ENCODE measurements at places on chromosomes 1 and 21.

DNA sequence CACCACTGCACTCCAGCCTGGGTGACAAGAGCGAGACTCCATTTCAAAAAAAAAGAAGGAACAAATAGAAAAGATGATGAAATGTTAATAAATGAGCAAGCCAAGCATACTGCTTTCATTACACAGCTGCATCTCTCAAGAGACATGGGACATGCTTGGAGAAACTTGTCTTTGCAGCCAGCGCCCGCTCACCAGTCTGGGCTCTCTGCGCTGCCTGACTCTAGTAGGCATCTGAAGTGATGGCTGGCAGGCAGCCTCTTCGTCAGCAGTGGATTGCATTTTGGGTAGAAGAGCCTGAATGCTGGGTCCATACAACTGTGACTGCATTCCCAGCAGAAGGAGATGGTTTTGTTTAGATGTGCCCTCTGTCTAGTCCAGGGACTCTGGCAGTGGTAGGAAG, 48.0 kb downstream of the IL6R start:
- no peak for DNase-seq

DNA sequence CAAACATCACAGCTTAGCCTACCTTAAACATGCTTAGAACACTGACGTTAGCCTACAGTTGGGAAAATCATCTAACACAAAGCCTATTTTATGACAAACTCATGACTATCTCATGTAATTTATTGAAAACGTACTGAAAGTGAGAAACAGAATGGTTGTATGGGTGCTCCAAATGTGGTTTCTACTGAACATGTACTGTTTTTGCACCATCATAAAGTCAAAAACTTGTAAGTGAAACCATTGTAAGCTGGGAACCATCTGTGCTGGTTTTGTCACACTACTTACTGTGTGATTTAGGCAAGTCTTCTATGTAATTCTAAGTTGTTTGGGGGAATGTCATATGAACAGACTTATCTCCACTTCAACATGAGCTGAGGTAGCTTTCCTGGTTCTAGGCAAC, 55.5 kb downstream of the TOR1AIP2 start:
- no peak for DNase-seq

GRCh38 chr21:21200939-21201615, 202.9 kb downstream of the NCAM2 start:
- DNase-seq = no peak

DNA sequence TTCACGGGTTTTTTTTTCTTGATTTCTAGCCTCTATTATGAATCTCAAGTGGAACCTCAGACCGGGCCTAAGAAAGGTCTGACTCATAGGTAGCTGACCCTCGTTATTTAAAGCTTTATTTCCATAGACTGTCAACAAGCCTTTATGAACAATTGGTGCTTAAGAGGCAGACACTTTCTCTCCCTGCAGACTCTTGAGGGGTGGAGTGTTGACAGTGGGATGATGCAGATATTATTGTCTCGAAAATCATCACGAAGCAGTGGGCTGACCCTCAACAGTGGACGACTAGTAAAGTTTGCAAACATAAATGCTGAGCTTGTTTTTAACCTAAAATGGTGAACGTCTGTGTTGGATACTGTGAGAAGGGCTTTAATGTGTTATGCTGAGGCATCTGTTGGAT, 1.8 kb downstream of the SFT2D2 start:
- DNase-seq = no peak

GRCh38 chr1:37513795-37514349, 694 bp downstream of the MEAF6 start:
- peak; percentile 8 for DNase-seq

DNA sequence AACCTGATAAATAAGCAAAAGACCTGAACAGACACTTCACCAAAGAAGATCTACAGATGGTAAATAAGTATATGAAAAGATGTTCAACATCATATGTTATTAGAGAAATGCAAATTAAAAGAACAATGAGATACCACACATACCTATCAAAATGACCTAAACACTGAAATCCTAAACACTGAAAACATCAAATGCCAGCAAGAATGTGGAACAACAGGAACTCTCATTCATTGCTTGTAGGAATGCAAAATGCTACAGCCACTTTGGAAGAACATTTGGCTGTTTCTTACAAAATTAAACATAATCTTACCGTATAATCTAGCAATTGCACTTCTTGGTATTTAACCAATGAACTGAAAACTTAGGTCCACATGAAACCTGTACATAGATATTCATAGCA, 14.9 kb upstream of the PIGK start:
- no peak for DNase-seq

GRCh38 chr1:151853411-151853943, at the start of gene THEM5:
TSS of gene THEM5 (minus strand) at chr1:151853712. CDS start at chr1:151853565, 147 bp downstream.
- DNase-seq = no peak

DNA sequence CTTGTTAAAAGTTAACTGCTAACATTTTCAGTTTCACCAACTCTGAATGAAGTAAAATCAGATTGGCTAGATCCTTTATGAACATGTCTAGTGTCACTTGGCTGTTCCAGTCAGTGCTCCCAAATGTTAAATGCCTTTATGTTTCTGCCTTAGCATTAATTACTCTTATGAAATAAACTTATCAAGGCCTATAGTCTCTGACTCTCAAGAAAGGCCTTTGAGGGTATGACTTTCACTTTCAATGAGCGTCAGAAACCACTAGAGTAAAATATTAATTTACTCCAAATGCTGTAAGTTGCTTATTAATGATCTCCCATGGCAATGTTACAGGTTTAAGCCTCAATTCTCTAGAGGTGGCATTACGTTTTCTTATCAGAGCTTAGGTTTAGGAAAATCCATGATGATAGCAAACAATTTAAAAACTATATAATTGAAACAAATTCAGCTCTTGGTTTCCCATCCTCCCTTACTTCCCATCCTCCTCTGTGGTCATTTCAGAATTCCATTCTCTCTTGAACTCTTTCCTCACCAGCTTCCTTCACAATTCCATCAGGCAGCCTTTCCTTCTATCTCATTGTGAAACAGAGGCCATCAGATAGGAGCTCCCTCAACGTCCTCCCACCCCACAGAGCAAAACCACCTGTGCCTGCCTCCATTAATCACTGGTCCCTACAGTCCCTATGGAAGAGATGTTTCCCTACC, 108.6 kb upstream of the COP1 start:
- DNase-seq = no peak

- DNase-seq = no peak
Observed at GRCh38 chr1:78491451-78492071, 787 bp downstream of the PTGFR start.

- DNase-seq = no peak
Observed at GRCh38 chr1:173253046-173253445, 45.9 kb upstream of the TNFSF4 start.

- DNase-seq = no peak
Observed at GRCh38 chr1:171799166-171799565, 17.7 kb downstream of the METTL13 start.

DNA sequence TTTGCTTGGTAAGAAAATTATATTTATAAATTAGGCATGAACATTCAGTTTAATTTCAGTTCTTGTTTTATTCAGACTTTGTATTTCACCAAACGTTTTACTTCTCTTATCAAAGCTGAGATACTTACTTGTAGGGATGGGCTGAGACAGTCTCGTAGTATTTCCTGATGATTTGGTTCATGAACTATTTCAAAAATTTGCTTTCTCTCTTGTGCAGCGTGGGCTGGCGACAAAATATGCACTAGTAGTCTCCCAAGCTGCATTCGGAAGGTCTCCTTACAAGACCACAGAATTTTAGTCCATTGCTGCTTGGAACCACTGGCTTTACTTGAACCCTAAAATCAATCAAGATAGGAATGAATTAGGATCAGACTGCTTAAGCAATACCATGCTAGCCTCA, 91.7 kb upstream of the GNG4 start:
- DNase-seq = no peak
